ENCODE measurements at places on chromosomes 11 and 22.

GRCh38 chr11:131430473-131431208 is 60.2 kb downstream of the NTM start:
- DNase-seq = no peak

- DNase-seq = no peak
These were observed 16.5 kb downstream of the NCAM1 start for GRCh38 chr11:112977755-112978154.

- DNase-seq = no peak
These were observed 51.5 kb downstream of the LHFPL7 start for GRCh38 chr22:24894998-24895397.

DNA sequence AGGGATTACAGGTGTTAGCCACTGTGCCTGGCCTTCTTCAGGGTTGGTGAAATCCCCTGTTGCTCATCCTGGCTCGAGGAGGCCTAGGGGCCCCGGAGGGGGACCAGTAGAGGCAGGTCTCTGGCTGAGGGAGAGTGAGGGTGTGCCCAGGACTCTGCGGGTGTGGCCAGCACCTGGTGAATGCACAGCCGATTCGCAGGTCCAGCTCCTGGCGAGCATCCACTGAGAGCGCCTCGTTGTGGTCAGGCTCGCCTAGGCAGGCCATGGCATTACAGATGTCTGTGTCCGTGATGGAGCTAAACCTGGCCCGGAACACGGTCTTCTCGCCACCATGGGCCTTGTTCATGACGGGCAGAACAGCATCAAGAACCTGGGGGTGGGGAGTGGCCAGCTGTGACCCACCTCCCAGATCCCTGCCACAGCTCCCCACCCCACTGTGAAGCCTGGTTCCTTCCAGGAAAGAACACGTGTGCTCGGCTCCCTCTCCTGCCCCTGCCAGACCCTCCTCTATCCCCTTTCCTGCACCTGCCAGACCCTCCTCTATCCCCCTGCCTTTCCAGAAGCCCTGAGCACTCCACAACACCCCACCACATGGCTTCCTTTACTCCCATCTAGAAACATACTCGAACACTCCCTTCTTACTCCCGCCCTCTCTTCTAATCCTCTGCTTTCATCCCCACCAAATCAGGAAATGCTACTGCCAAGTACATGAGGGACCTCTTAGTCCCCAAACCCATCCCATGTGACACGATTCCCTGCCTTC is 12.4 kb downstream of the TOP3B start:
- no peak for DNase-seq

DNA sequence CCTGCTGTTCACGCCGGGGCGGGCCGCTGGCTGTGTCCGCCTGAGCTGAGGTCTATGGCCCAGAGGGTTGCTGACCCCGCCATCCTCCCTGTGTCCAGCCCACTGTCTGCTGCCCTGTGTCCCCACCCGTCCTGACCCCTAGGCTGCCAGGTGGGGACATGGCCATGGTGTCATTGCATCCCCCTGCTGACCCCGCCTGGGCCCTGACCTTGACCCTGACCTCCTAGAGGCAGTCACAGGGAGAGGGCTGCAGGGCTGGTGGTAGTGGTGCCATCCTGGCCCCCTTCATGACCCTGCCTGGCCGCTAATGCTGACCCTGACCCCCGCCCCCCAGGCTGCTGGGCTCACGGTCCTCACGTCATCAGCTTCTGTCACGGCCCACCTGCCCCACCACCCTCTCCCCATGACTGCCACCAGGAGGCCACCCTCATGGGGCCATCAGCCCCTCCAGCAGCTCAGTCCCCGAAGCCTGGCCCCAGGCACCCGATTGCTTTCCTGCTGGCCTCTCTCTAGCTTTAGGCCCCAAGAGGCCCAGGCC is 285.9 kb downstream of the BRD1 start:
- DNase-seq = no peak

DNA sequence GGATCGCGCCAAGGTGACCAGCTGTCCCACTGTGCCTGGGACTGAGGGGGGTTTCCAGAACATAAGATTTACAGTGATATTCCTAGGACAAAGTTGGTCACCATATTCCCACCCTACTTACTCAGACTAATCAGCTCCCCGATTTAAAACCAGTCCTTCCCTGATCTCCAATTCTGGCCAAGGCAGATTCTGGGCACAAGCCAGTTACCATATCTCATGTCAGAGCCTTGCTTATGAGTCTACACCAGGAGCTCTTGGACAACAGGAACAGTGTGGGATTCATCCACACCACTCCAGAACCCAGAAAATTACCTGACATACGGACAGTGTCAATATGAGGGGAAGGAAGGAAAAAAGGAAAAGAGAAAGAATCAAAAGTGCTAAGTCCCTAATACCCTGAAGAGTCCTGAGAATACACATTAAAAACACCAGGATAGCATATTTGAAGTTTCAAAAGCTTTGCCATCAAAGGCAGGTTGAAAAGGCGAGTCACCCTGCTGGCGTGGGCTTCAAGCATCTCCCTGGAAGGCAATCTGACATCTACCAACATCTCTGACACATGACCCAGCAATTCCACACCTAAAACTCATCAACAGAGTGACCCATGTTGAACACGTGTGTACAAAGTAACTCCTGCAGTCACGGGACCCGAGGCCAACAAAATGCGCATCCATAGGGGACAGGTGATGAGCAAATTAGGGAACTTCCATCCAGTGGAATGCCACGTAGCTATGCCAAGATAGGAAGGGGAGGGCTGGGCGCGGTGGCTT is 8.0 kb upstream of the IL2RB start:
- DNase-seq = no peak

- DNase-seq = peak; percentile 48
These were observed 8.5 kb downstream of the ACAD8 start for GRCh38 chr11:134261626-134262488.

GRCh38 chr22:35359380-35360065 is 21.4 kb upstream of the HMOX1 start:
- DNase-seq = no peak

GRCh38 chr11:126918556-126918955 is 82.0 kb downstream of the KIRREL3 start:
- DNase-seq = no peak

DNA sequence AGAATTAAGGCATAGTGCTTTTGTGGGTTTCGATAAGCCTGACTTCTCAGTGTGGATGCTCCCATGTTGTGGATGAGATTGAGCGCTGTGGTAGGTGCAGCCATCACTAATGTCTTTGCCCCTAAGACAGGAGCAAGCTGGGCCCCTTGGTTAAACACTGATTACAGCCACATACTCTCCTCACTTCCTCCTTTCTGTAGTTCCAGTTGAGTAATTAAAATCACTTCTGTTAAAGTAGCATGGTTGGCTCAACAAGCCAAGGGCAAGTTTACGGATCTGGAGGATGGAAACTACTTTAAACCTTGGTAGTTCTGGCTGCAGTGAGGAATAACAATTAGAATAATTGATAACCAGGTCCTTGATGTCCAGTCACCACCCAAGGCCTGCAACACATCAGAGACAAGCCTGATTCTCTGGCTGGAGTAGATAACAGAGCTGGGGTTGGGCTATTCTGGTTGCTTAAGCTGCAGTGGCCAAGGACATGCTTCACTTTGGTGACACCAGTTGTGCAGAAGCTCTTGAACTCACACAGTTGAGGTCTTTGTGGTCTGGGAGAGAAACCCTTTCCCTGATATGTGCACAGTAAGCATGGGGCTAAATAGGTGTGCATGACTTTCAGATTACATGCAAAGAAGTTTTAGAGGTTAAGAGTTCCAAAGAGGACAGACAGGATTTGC is 81.3 kb downstream of the KIRREL3 start:
- DNase-seq = no peak

DNA sequence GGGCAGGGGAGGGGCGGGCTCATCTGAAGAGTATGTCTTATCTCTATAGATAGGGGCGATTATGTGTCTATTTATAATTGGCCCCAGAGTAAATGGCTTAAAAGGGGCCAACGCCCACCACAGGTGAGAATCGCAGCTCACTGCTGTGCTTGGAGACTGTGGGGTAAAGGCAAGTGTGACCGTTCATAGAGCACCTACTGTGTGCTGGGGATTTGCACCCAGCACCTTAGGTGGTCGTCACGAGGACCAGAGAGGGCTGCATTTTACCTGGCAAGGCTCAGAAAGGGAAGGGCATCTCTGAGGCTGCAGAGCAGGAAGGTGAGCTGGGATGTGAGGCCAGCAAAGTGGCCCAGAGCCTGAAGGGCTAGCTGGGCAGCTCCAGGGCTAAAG is 13.7 kb upstream of the TCF20 start:
- DNase-seq = no peak

DNA sequence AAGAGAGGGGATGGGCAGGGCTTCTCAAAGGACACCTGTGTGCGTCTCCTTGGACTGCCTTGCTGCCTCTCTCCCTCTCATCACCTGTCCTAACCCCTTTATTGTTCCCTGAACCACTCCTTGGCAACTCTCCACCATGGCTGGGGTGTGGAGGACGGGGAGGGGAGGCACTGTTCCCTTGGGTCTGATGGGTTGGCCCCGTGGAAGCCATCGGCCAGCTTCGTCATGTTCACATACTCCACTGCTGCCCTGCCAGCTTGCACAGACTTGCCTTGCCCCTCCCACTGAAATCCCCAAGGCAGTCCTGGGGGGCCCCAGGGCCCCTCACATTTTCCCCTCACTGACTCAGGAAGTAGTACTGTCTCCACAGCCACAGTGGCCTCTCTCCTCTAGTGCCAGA is 36.1 kb upstream of the LRRC32 start:
- DNase-seq = no peak

DNA sequence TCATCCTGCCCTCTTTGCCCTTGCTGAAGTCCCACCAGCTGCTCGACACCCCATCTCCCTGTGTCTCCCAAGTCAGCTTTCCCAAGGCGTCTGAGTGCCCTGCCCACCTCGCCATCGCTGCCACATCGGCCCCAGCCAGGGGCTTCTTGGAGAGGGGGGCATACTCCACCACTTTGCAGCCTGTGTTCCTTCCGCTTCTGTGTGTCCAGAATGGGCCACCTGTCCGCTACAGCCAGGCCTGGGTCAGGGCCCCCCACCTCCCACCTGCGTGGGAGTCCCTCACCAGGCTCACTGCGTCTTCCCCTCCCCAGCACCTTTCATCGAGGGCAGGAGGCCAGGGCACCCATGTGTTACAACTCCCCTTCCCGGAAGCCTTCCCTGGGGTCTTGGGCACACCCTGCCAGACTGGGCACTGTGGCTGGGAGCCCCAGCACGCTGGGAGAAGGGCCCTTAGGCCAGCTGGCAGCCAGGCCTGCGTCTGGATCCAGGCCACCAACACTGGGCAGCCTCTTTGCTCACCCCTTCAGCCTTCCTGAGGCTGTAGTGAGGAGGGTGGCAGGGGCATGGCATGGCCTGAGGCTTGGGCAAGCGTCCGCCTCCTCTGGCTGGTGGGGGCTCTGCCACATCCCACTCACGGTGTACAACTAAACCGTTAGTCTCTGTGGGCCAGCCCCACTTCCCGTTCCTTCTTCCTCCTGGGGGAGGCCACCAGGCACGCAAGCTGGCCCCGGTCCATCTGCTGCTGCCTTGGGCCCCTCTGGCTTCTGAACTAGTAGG is 13.4 kb downstream of the CPT1A start:
- no peak for DNase-seq

DNA sequence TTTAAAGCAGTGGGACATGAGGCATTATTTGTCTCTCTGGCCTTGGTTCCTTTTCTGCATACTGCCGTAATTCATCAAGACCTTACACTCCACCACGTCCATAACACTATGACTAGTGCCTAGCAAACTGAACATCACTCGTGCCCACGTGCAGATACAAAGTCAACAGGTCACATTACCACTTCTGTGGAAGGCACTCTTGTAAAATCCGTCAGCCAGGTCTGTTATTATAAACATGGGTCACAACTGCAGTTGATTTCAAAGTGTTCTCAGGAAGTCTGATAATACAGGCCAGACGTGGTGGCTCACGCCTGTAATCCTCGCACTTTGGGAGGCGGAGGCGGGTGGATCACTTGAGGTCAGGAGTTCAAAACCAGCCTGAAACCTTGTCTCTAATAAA is 14.1 kb downstream of the VSIG10L2 start:
- DNase-seq = no peak

- no peak for DNase-seq
These were observed 42.4 kb downstream of the OSBP start for GRCh38 chr11:59573216-59573615.

Measured in WERI-Rb-1 (cell line).